ENCODE measurements at places on chromosomes 4 and X.

GRCh38 chr4:168743601-168744000 is 246.7 kb downstream of the PALLD start:
- no peak for DNase-seq

DNA sequence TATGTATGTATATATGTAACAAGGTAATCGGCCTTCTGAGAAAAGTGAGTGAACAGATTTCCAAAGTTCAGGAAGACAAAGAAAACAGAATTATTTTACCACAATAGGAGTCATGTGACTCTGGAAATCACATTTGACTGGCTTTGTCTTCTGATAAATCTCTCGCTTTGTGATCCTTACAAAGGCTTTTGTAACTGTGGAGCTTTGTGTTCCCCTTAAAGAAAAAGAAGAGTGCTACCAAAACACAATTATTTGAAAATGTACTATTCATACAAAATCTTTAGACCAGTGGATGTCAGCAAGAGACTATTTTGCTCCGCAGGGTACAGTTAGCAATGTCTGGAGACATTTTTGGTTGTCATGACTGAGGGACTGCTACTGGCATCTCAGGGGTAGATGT is 238.8 kb downstream of the LDB2 start:
- no peak for DNase-seq

DNA sequence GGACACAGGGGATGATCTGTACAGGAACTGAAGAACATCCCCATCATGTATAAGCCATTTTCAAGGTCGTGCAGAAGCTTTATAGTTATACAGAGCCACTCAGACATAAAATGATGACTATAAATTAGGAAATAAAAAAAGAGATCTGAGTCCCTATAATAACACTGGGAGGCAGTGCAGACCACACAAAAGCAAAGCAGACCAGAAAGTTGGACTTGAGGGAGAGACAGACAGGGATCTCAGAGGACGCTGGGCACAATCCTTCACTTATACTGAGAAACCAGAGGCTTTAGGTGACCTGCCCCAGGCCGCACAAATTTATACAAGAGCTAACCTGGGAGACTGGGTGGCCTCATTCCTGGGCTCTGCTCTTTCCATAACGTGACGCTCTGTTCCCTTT is 70.5 kb downstream of the HADH start:
- no peak for DNase-seq

DNA sequence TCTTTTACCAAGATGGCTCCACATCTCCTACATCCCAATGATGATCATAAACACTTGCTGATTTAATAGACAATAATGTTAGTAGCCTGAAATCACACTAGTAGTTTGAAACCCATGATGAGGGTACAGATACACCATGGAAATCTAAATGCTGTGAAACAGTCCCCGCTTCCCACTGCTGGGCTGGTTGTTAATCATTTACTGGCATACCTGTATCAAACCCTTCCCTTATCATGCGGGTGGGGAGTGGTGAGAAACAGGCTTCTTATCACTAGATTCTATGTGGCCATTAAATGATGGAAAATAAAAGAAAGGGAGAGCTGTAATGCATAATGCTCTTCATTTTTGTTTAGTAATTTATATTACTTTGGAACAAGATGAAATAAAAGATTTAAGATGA is 21.9 kb downstream of the MAOA start:
- DNase-seq: no peak

DNA sequence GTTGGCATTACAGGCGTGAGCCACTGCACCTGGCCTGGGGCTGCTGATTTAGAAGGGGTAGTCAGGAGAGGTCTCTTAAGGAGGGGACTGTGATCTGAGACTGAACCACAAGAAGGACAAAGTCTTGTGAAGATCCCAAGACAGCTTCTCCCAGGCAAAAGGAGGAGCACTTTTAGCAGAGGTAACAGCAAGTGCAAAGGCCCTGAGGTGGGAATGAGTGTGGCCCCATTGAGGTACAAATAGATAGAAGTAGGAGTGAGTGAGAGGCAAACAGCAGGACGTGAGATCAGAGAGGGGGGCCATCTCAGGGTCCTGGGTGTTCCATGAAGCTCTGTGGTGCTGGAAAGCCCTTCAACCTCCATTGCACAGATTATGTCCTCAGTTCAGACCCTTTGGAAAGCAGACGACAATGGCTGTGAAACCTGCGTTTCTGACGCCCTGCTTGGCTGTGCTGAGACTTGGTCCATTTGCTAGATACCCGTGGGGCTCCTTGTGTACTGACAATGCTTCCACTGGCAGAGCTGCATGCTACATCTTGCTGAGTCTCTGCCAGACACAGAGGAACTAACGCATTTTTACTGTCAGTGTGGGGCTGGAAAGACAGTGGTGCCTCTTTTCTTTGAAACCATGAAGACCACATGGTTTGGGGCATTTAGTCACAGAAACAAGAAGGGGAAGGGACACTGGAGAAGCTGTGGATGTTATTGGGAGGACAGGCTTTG is 1.3 kb upstream of the CCKAR start:
- no peak for DNase-seq

GRCh38 chr4:185384930-185385331 is 10.8 kb downstream of the LRP2BP start:
- DNase-seq: no peak

- DNase-seq: no peak
Observed at GRCh38 chrX:54980334-54980733, 13.7 kb downstream of the PFKFB1 start.

- DNase-seq: no peak
Observed at GRCh38 chr4:181611033-181611711, 632.0 kb upstream of the TENM3 start.

DNA sequence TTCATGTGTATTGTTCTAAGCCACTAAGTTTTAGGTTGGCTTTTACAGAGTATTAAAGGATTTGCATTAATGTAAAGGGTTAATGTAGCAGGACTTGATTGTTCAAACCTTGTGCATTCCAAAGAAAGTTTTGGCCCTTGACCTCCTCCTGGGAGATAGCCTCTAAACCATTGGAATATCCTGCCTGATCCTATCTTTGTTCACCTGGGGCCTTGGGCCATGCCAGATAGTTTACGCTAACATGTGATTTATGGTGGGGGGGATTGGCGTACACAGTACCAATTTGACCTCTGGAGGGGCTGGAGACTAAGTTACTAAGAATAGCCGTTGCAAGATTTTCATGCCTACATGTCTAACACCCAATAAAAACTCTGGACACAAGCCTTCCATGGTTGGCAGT is 1002.7 kb upstream of the PABPC4L start:
- no peak for DNase-seq

GRCh38 chrX:150146271-150146896 is 208.1 kb upstream of the EOLA2 start:
- no peak for DNase-seq

DNA sequence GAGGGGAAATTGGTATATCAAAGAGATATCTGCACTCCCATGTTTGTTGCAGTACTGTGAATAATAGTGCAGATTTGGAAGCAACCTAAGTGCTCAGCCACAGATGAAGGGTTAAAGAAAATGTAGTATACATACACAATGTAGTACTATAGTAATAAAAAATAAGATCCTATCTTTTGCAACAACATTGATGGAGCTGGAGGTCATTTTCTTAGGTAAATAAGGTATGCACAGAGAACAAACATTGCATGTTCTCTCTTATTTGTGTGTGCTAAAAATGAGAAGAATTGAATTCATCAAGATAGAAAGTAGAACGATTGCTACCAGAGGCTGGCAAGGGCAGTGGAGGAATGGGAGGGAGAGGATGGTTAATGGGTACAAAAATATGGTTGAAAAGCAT is 117.9 kb upstream of the TRAM1L1 start:
- DNase-seq: no peak

- DNase-seq: no peak
Observed at GRCh38 chr4:68062501-68062900, 67.2 kb downstream of the TMPRSS11F start.

- DNase-seq: no peak
Observed at GRCh38 chrX:134172588-134173259, 64.3 kb upstream of the CCDC160 start.

DNA sequence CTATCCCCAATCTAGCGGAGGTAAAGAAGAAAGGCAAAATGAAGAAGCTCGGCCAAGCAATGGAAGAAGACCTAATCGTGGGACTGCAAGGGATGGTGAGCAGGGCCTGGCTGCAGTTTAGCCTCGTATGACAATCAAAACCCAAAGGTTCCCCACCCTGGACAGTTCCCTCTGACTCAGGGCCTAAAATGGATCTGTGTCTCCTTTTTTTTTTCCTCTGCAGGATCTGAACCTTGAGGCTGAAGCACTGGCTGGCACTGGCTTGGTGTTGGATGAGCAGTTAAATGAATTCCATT is 986 bp downstream of the HDAC6 start:
- no peak for DNase-seq

GRCh38 chrX:131288738-131289511 is at the start of gene IGSF1:
Gene IGSF1 (minus strand): TSS chrX:131289306. CDS start chrX:131286674, 2,632 bp downstream.
- no peak for DNase-seq

DNA sequence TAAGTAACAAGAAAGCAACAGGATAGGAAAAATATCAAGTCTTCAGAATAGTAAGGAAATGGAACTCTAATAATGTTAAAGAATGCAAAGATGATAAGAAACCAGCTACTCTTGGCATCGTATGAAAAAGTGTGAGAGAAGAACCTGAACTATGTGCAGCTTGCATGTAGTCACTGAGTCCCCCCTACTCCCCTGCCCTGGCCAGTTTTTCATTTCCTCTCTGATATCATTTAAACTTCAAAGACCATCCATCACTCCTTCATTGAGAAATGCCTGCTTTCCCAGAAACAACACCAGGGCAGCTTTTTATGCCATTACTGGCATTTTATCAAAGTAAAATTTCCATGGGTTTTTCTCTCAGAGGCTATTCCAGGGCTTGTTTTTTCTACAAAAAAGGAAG is 28.1 kb downstream of the INPP4B start:
- DNase-seq: no peak

GRCh38 chrX:65755786-65756185 is 88.3 kb downstream of the MSN start:
- DNase-seq: no peak

DNA sequence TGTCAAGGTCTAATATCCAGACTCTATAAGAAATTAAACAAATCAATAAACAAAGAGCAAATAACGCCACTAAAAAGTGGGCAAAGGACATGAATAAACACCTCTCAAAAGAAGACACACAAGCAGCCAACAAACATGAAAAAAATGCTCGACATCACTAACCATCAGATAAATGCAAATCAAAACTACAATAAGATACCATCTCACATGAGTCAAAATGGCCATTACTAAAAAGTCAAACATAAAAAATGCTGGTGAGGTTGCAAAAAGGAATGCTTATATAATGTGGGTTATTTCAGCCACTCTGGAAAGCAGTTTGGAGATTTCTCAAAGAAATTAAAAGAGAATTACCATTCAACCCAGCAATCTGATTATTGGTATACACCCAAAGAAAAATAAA is 481.1 kb downstream of the STPG2 start:
- no peak for DNase-seq

GRCh38 chr4:8446122-8446521 is 5.5 kb downstream of the TRMT44 start:
- no peak for DNase-seq

DNA sequence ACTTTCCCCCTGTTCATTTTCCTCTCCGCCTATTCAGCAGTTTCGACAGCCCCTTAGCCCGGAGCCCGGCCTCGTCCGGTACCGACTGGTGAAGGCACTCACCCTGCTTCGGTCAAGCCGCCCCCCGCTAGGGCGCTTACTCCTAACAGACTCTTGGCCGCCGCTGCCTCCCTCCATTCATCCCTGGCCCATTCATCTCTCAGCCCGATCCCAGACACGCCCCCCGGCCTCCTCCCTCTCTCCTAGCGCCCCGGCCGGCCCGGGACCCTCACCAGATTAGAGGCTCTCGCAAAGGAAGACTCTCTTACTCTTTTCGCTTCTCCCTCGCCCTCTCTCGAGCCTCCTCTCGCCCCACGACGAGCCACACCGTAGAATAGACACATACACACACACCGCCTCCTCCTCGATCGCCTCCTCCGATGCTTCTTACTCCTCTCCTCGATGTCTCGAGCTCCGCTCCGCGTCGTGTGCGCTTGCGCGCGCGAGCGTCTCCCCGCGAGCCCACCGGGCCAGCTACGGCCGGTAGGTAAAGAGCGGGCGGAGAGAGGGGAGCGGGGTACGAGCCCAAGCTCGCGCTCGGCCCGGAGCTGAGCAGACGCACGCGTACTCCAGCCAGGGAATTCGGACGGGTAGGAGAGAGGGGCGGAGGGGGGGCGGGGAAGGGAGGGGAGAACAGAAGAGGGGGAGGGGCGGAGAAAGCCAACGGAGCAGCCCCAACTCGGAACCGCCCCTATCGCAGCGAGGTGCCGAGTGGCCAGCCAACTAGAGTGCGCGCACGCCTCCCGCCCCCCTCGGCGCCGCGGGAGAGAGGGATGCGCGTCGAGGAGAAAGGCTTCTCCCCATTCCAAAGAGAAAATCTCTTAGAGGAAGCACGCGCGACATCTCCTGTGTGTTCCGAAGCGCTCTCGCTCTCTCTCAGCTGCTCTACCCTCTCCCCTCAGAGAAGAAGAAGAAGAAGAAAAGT is at the start of gene WNK3:
Gene WNK3 (minus strand): TSS at position 633 of the 964 bp plus-strand sequence.
- DNase-seq: no peak

GRCh38 chr4:133839326-133839725 is 362.3 kb downstream of the PABPC4L start:
- no peak for DNase-seq

GRCh38 chr4:155999725-156000124 is 46.1 kb upstream of the CTSO start:
- no peak for DNase-seq

GRCh38 chr4:67080046-67080557 is 465.2 kb downstream of the CENPC start:
- no peak for DNase-seq

GRCh38 chr4:103012551-103012950 is 7.0 kb downstream of the SLC9B1 start:
- DNase-seq: no peak

DNA sequence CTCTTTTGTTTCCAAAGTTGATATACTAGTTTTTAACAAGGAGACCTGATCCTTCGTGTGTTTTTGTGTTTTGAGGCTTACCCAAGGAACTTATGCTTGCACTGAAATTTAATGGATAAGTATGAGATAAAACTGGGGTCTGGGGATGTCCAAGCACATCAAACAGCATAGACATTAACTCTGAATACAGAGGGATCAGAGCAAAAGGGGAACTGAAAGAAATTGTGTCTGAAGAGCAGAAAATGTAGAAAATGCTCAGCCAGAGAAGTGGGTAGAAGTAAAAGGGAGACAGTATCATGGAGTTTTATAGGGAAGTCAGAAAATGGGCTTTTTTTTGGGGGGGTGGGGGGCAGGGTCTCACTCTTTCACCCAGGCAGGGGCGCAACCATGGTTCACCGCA is 695.4 kb downstream of the ARAP2 start:
- no peak for DNase-seq

GRCh38 chrX:150152036-150152435 is 211.1 kb upstream of the MAMLD1 start:
- no peak for DNase-seq

GRCh38 chrX:139739138-139739537 is 31.2 kb upstream of the MCF2 start:
- no peak for DNase-seq

- no peak for DNase-seq
Observed at GRCh38 chrX:119481323-119481801, 13.1 kb downstream of the SLC25A5 start.

Measured in activated CD8-positive, alpha-beta memory T cell treated with anti-CD3 and anti-CD28 coated beads for 1 hour (primary cell).